ENCODE measurements at places on chromosomes 7 and 10.

GRCh38 chr10:91800756-91801155 lies 2.5 kb downstream of the TNKS2 start:
- no peak for DNase-seq

- DNase-seq: peak; percentile 72
Observed at GRCh38 chr7:131781-132482, 60.4 kb upstream of the FAM20C start.

- no peak for DNase-seq
Observed at GRCh38 chr7:44313621-44314031, 11.8 kb downstream of the CAMK2B start.

DNA sequence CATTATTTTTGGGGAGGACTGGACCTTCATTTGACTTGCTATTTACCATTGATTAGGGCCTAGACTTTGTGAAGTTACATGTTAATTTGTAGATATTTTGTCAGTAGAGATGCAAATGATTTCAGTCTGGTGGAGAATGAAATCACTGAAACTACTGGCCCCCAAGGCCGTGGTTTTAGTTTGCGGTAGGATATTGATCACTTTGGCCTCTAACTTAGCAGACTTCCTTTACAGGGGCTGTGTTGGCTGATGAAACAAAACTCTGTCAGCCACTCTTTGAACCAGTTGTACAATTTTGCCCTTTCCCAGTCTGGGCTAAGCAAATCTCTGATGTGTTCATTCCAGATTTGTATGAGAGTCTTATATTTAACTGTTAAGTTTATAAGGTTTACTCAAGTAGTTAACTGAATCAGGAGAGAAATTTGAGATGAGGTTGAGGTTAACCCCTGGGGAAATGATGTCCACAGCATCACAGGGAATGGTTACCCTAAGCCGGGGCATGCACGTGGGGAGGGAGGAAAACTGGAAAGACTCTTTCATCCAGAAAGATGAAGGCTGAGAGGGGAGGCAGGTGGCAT lies 105.7 kb upstream of the INSIG1 start:
- DNase-seq: no peak

All from inflammatory macrophage treated with lipopolysaccharide for 1 hour (primary cell).